ENCODE measurements at places on chromosomes 4 and X. TPM values are rescaled to one million over a fixed set of nuclear protein-coding genes. Genes with fewer than 3 reads are reported as not detected.

Gene PCDH10
- 0.12 TPM for total RNA-seq

Gene CSAG2
- total RNA-seq, result not detected

- DNase-seq, result no peak
These were observed 27.3 kb upstream of the XAGE2 start for GRCh38 chrX:52341493-52341892.

DNA sequence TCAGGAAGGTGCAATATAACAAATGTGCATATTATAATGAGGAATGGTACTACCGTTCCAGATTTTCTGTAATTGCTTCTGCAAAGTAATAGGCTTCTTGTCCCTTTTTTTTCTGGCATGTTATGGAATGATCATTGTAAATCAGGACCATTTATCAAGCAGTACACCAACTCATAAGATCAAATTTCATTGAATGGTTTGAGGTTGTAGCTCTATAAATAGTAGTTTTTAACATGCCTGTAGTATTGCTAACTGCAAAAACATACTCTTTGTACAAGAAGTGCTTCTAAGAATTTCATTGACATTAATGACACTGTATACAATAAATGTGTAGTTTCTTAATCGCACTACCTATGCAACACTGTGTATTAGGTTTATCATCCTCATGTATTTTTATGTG, 12.6 kb downstream of the IBSP start:
- no peak for DNase-seq

DNA sequence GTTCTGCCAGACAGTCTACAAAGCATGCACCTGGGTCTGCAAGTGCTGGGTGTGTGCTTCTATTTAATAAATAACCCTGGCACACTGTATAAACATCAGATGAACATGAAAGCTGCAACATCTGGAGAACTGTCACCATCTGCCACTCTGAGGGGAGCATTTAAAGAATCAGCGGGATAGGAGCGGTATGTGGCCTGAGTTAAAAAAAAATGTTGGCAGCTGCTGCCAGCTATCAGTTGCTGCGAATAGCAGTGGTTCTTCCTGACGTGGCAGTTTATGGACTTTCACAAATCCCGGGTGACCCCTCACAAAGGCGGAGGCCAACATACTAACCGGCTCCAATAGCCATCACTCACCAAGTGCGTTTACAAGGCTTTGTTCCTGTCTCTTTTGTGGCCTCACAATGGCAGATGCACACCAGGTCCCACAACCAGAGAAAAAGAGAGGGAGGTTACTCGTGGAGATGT, 95.1 kb downstream of the RASL11B start:
- peak; percentile 10 for DNase-seq

- no peak for DNase-seq
These were observed 202.1 kb downstream of the PTTG2 start for GRCh38 chr4:38162240-38162784.

Measured in left colon (tissue), 2 donors.